ENCODE measurements at places on chromosomes 13 and 19. TPM values are rescaled to one million over a fixed set of nuclear protein-coding genes. Genes with fewer than 3 reads are reported as not detected.

Gene LTBP4
- total RNA-seq, result 7.3 TPM

Gene SLC1A6
- total RNA-seq, result not detected

Gene ZNF284
- total RNA-seq, result 3.0 TPM

Gene MEX3D
- 81.8 TPM for total RNA-seq

Gene MCEMP1
- not detected for total RNA-seq

Gene ANO8
- 3.3 TPM for total RNA-seq

Gene WIZ
- total RNA-seq, result 21.5 TPM

Gene CYSLTR2
- total RNA-seq, result not detected

Gene ZNF208
- total RNA-seq, result 1.5 TPM

Gene FSD1
- total RNA-seq, result 11.7 TPM

Gene GPC6
- 17.0 TPM for total RNA-seq

Gene PSPN
- total RNA-seq, result 0.90 TPM

Gene CRLF1
- total RNA-seq, result 0.86 TPM
